Retina (tissue), 1 donor: ENCODE measurements at places on chromosomes 13 and 19.
A peak's percentile ranks its signal among the peaks of the same experiment; 100 is the strongest.

DNA sequence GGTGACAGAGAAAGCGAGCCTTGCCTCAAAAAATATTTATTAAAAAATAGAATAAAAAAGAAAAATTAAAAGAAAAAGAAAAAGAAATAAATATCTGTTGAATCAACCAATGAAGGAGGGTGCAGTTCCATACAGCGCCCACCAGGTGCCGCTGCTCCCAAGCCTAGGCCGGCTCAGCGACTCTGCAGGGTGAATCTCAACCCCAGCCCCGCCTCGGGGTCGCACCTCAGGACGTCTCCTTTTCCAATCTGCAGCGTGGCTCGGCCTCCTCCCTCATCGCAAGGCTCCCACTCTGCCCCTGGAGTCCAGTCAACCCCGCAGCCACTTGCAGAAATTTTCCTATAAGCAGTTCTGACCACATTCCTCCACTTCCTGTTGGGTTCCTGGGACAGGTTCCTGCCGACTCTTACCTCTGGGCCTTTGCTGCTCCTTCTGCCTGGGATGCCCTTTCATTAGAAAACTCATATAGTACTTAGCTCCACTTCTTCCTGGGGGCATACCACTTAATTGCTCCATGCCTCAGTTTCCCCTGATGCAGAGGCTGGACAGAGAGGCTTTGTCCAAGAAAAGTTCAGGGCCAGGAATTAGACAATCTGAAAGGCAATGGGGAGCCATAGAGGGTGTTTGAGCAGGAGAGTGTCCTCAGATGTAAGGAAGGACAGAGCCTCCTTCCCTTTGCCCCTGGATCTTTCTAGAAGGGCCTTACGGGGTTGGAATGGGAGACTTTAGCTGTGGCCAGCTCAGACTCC lies 24.3 kb downstream of the NFILZ start:
- DNase-seq: peak; percentile 73

DNA sequence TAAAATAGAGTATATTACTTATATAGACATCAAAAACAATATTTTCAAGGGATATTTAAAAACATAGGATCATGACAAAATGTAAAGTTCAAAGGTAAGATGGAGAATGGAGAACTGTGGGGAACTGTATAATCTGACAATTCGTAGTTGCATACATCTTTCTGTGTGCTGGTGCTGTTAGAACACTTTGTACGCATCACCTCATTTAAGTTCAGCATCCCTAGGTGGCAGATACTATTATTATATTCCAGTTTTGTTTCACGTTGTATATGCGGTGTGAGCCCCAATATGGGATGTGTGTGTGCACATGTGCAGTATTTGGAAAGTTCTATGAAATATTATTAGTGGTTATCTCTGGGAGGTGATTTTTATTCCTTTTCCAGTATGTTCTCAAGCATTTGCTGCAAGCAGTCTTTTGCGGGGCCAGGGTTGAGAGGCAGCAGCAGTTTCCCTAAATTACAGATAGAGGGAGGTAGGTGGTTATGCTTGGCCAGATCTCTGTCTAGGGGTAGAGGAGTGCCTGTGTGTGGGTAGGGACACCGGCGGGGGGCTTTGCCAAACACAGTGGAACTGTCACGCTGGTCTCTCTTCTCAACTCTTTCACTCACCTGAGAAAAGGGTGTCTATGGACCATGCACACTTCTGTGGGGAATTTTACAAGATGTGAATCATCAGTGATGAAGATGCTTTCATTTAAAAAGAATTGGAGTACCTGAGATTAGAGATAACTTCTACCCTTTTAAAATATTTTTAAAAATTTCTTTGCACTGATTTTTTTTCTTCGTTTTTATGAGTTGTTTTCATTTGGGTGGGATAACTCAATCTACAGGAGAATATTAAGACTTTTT lies 55.6 kb upstream of the ALOX5AP start:
- DNase-seq: peak; percentile 34

DNA sequence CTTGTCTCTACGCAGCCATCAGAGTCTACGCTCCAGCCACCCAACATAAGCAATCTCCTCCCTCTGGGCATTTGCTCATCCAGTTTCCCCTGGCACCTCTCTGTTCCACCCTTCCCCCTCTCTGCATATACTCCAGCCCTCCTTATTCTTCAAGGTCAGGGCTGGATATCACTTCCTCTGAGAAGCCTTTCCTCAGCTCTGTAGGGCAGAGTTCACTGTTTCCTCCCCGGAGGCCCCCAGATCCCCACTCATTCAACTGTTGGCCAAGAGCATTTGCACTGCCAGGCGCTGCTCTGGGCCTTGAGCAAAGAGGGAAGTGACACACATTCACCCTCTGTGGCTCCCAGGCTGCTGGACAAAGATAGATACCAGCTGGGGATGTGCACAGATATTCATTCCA lies 3.3 kb downstream of the FCGRT start:
- DNase-seq: no peak

GRCh38 chr13:72205773-72206172 lies 338.8 kb upstream of the DACH1 start:
- DNase-seq: no peak

DNA sequence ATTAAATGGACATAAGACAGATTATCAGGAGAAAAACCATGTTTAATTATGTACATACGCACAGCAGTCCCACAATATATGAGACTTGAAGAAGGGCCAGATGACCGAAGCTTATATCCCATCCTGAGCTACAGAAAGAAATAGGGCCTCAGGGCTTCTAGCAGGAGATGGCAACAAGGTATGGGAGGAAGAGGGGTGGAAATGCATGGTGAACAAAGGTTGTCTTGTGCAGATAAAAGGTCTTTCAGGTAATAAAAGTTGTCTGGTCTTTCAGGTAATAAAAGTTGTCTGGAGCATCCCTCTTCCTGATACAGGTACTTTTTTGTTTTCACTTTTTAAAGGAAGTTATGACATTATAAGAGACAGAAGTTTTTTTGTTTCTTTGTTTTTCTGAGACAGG lies 15.4 kb upstream of the GTF3A start:
- no peak for DNase-seq

- no peak for DNase-seq
Measured at GRCh38 chr13:80962855-80963254, 621.9 kb upstream of the SPRY2 start.

GRCh38 chr19:41705393-41706174 lies 2.8 kb upstream of the CEACAM5 start:
- no peak for DNase-seq

GRCh38 chr19:19207637-19208572 lies 3.9 kb upstream of the NCAN start:
- DNase-seq: no peak

DNA sequence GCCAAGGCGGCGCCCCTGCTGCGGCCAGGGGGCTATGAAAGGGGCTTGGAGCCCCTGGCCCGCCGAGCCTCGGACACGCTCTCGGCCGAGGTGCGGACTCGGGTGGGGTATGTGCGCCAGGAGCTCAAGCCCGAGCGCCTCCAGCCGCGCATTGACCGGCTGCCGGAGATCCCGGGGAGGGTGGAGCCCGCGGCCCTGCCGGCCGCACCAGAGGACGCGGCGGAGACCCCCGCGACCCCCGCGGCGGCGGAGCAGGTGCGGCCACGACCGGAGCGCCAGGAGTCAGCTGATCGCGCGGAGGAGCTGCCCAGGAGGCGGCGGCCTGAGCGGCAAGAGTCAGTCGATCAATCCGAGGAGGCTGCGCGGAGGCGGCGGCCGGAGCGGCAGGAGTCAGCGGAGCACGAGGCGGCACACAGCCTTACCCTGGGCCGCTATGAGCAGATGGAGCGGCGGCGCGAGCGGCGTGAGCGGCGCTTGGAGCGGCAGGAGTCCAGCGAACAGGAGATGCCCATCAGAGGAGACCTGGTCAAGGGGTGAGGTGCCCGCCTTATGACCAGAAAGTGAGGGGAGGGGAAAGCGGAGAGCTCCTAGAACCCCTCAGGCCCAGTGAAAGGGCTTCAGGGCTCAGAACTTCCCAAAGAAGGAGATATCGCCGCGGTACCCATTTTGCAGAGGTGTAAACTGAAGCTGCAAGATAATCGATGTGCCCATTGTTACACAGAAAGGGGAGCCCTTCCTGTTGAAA lies 8.8 kb upstream of the SHKBP1 start:
- DNase-seq: peak; percentile 56

GRCh38 chr13:40941581-40941980 lies 77.5 kb downstream of the ELF1 start:
- DNase-seq: no peak

GRCh38 chr13:23365652-23366051 lies 67.8 kb downstream of the SACS start:
- no peak for DNase-seq

GRCh38 chr19:49805822-49806619 lies 7.1 kb downstream of the FUZ start:
- DNase-seq: no peak

DNA sequence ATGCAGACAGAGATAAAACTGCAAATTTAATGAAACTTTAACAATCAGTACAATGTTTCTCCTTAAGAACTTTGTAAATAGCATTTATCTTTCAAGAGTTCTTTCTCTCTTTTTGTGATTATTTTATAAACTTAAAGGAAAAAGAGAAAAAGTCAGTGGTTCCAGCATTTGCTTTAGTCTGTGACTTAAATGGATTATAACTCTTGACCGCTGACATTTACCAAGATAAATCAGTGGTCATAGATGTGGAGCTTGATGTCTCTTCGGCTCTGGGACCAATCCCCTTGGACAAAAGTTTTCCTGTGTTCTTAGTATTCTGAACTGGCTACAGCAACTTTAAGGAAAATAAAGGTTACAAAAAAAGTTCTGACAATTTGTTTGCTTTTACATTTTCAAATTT lies 162.6 kb downstream of the TM9SF2 start:
- DNase-seq: no peak

- DNase-seq: no peak
Measured at GRCh38 chr19:49555600-49556411, 24.6 kb downstream of the NOSIP start.

DNA sequence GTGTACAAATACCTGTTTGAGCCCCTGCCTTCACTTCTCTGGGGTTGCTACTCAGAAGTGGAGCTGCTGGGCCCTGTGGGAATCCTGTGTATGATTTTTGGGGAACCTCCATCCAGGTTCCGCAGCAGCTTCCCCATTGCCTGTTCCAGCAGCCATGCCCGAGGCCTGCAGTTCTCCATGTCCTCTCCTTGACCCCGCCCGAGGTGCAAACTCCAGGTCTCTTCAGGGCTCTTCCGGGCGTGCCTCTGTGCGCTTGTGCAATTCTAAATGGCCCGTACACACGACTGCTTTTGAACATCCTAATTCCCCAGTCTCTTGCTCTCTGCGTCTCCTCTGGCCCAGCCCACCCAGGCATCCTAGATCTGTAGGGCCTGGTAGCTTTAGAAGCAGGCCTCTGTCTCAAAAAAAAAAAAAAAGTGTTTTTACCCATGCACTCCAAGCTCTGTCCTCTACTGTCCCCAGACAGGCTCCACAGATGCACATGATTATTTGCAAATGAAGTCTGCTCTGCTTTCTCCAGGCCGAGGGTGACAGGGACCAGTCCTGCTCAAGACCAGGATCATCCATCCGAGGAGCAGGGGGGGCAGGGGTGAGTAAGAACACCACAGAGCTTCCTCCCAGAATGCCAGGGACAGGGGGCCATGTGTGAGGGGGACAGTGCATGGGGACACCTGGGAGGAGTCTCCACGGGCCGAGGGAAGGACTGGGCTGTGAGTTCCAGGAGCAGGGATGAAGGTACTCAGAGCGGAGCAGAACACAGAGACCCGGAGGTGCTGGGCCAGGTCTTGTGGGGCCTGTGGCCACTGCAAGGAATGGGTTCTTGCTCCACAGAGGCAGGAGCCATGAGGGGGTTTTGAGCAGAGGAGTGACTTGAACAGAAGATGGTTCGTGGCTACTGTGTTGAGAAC lies 51.7 kb downstream of the SLC7A9 start:
- DNase-seq: no peak
